Fibroblast of lung (primary cell): ENCODE measurements at places on chromosomes 6 and 20.
A peak's percentile ranks its signal among the peaks of the same experiment; 100 is the strongest.

- peak; percentile 60 for DNase-seq
Measured at GRCh38 chr6:51959744-51960383, 127.5 kb downstream of the PKHD1 start.

- no peak for DNase-seq
Measured at GRCh38 chr6:101266063-101266462, 127.4 kb upstream of the GRIK2 start.

DNA sequence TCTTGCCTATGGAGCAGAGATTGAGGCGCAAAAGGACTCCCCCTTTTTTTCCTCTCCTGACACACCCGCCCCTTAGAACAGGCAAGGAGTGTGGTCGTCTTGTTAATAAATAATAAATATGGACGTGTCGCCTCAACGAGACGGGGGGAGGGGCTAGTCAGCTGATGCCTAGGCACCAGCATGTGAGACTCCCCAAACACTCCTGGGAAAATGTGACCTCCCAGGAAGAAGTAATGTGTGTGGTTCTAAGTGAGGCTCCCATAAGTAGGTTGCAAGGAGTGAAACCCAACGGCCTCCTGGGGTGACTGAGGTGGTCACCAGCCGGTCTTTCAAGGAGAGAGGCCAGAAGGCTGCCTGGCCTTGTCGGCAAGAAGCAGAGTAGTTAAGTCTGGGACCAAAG, 1.1 kb upstream of the FAXC start:
- DNase-seq: no peak

GRCh38 chr6:136718476-136718875, 73.8 kb downstream of the MAP3K5 start:
- no peak for DNase-seq

DNA sequence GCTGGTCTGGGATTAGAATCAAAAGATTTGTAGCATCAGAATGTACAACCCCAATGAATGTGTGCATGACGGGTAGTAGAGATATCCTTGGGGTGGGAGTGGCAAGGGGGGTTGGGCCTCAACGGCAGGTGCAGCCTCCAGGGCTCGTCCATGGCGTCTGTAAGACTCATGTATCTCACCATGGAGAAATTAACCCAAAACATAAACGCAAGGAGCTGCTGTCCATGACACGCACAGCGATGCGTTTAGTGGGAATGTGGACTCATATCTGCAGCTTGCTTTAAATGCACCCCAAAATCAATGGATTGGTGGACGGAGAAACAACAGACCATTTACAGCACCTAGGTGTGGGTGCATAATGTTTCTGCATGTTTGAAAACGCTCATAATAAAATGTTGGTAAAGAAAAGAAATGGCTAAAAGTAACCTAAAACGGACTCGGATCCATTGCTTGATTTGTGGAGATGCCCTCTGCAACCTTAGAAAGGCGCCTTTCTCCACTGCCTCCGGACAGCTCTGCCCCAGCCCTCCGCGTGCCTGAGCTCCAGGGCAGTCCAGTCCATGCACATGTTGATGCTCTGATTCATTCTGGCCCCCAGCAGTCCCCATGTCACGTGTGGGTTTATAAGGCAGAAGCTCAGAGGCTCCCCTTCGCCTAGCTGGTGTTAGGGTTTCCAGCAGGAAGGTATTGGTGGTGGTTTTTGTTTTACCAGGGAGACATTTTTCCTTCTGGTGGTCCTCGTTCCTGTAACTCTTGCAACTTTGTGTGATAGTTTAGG, 24.5 kb downstream of the PYGB start:
- no peak for DNase-seq

GRCh38 chr6:14142063-14142450, 24.5 kb downstream of the CD83 start:
- DNase-seq: no peak

GRCh38 chr6:5167501-5167900, 82.4 kb downstream of the PPP1R3G start:
- DNase-seq: peak; percentile 63

DNA sequence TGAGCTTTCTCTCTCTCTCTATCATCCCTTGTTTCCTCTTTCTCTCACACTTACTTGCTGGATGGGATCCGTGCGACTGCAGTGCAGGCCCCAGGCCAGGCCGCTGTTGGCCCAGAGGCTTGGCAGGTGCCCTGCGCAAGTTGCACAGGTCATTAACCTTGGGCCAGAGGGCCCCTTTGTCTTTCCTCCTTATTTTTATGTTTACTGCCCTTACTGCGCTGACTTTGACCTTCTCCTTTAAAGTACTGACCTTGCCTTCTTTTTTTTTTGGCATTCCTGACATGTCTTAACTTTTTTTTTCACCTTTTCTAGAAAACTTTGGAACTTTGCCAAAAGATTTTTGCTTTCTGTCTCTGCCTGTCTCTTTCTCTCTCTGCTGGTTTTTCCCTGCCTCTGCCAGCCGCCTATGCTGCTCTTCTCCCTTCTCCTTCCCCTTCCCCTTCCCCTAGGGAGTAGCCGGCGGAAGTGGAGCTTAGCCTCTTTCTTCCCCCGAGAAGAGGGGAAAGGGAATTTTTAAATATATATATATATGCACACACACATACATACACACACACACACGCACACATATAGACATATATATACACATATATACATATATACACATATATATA, 59.6 kb upstream of the CDH4 start:
- DNase-seq: no peak

DNA sequence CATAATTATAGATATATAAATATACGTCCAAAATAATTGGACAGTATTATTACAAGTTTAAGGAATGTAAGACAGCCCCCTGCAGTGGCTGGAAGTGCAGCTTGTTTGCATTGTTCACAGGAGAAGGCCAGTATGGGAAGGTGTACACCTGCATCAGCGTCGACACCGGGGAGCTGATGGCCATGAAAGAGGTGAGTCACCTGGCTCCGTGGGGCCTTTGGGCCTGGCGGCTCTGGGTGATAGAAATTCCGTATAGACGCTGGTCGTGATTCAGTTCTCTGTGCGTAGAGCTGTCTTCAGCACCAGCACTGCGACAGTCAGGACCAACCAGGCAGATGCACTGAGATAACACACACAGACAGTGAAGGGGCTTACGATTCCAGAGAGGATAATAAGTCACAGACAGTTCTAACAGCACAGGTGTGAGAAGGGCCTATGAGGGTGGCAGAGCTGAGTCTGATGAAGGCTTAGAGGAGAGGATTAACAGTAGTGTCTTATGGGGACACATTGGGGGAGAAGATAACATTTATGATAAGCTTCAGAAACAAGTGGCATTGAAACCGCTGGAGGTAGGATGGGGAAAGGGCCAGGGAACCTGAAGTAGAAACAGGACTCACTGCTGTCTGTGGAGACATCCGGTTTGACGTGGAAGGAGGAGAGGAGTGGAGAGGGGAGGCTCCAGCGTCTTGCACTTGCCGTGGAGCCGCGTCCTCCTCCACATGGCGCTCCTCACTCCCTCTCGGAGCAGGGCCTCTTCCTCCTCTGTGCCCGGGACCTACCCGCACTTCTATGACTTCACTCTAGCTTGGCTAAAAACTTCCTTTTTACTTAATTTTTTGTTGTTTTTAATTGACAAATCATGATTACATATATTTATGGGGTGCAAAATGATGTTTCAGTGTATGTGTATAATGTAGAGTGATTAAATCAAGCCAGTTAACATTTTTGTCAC, 116.5 kb downstream of the MAP3K4 start:
- DNase-seq: no peak

GRCh38 chr6:7108964-7109836, 1.4 kb downstream of the RREB1 start:
- peak; percentile 85 for DNase-seq

DNA sequence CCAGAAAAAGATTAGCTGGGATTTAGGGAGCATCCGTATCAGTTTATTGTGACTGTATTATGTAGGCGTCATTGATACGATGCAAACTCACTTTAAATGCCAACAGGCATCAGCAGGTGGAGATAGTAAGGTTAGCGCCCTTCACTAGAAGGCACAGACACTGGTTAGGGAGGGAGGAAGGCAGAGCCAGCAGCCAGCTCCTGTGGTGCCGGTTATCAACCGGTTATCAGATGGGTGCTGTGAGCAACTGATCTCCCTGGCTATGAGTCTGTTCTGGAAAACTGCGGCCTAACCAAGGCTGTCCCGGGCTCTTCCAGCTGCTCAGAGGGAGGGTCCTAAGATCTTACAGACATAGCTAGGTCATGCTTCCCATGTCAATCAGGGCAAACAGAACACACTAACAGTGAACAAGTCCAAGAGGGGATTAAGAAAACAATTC, 47.5 kb upstream of the CD93 start:
- no peak for DNase-seq

DNA sequence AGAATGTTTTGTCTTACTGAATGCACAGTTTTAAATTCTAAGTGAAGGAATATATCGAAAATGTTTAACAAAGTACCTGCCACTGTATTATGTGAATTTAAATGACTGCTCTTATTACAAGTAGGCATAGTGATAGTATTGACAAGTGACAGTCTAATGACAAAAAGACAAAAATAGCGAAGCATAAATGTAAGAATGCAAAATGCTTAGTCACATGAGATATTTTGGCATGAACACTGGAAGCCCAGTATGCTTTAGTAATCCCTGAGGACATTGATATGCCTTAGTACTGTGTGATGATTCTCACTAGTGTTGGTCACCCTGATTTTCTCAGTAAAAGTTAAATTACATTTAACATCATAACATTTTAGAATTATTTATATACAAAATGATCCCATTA, 153.5 kb downstream of the EYA4 start:
- no peak for DNase-seq

GRCh38 chr6:44463728-44464450, 76.4 kb downstream of the CDC5L start:
- no peak for DNase-seq

DNA sequence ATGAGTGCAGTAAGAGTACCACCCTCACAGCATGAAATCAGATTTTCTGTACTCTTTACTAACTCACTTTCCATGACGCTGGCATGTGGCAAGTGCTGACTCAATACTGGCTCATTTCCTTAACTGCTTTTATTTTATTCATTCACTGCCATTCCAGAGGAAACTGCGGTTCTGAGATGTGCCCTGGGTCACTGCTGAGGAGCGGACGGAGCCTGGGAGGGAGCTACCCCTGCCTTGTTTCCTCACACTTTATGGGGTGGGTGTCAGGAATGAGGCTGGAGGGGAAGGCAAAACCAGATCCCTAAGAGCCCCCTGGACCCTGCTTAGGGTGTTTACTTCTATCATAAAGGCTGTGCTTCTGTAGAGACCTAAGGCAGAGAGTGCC, 14.4 kb downstream of the NT5E start:
- DNase-seq: peak; percentile 99

DNA sequence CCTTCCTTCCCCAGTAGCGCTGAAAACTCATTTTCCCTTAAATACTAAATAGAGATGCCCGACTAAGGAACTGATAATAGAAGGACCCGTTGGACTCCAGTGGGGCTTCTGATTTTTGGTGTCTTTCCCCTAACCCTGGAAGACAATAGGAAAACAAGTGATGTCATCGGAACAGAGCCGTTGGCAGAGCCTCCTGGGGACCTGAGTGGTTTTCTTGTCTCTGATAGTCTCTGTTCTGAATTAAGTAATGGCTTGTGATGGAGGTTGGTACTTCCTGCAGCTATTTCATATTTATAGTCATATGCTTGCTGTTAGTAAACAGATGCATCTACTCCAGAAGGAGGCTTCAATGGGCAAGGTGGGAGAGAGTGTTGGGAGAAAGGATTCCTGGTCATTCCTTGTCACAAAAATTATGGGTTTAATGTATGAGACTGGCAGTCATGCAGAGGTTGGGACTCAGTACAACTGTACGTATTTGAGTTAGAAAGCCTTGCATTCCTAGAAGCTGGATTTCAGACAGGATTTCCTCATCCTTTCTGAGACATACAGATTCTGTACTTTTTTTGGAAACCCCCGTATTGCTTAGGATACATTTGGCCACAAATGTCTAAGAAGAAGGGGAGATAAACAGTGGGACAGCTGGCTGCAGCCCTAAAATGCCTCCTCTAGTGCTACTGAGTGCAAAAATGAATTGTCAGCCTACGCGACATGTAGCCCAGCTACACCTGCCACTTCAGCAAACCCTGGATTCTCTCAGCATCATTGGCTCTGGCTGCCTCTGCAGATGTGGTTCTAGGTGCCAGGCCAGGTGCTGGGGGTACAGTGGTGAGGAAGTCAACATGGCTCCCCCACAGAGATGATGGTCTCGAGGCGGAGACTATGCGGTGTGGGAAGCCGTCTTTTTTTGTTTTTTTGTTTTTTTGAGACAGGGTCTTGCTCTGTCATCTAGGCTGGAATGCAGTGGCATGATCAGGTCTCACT, 38.1 kb downstream of the CDS2 start:
- DNase-seq: no peak

DNA sequence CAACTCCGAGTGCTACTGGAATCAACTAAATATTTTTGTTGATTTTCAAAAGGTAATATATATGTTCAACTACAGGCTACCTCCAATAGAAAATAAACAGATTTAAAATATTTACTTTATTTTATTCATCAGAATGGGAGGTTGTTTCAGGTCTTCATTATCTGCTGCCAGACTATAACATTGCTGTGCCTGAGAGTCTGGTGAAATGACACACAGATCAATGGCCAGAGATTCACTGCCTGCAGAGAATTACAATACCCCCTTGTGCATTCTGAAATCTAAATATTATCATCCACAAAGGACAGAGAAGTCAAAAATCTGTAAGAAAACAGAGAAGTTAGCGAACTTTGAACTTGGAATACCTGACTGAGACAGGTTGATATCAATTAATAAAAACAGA, 667.8 kb upstream of the GJE1 start:
- no peak for DNase-seq

DNA sequence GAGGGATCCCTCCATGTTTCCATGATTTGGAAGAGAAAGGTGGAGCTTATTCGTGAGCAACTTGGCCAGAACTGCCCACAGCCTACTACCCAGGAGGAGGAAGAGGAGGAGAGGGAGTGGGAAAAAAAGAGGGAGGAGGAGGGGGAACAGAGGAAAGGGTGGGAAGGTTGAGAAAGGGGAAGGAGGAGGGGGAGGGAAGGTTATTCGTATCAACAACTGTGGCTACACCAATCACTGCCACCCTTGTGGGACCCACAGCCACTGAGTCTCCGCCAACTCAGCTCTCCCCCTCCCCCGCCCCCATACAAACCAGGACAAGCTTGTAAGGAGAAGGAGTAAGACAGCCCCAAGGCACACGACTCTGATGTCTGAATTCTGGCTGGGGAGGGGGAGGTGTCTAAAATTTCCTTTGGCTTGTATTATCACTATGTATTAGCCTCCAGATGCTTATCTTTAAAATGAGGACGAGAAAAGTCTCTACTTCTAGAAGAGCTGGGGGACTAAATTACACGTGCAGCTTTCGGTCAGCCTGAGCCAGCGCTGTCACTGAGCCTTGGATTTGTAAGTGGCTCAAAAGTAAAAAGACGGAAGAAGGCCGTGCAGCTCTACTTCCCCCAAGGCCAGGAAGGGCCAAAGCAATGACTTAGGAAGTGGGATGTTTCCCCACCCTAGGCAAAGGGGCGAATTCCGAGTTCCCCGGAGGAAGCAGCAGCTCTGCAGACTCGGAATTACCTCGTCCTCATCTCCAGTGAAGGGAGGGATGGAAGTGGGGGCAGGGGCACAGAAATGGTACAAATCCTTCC, 1.0 kb downstream of the FKBP1A start:
- DNase-seq: peak; percentile 48
